ENCODE measurements at places on chromosomes 16 and 17.

DNA sequence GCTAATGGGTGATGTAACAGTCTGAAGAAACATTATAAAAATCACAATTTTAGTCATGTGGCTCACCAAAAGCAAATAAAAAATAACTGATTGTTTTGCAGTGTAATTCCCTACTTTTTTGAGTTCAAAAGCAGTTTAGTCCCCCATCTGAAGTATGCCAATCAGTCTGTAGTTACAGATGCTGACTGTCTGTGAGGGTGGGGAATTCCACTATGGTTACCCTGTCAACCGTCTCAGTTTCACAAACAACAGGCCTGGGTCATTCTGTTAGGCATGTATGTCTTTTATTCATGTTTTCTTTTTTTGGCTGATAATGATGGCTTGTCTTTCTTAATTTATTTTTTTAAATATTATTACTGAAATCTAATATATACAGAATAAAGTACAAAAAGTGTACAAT, 69.3 kb downstream of the STXBP4 start:
- no peak for DNase-seq

DNA sequence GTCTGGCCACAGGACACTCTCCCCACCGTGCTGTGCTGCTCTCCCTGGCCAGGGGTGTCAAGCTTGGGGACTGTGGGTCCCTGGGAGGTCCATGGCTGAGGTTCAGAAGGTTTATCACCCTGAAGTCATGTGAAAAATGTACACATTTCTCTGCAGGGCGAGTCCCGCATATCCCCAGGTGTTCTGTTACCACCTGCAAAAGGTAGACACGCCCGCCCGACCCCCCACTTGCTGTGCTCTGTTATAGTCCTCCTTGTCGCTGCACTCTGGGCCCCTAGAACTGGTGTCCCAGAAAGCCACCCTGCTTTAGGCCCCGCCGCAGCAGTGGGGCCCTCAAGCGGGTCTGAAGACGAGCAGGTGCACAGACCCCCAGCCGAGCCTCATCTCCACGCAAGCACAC, 11.8 kb downstream of the JPT2 start:
- DNase-seq: no peak

DNA sequence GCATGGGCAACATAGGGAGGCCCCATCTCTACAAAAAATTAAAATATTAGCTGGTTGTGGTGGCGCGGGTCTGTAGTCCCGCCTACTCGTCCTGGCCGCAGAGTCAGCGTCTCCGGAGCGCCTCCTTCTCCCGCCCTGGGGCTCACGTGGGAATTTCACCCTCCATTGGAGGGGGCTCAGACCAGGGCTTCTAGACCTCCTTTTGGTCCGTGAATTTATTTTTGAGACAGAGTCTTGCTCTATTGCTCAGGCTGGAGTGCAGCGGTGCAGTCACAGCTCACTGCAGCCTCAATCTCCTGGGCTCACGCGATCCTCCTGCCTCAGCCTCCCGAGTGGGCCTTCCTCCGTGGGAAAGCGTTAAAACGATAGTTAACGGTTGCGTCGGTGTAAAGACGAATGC, 394 bp upstream of the NME4 start:
- no peak for DNase-seq

DNA sequence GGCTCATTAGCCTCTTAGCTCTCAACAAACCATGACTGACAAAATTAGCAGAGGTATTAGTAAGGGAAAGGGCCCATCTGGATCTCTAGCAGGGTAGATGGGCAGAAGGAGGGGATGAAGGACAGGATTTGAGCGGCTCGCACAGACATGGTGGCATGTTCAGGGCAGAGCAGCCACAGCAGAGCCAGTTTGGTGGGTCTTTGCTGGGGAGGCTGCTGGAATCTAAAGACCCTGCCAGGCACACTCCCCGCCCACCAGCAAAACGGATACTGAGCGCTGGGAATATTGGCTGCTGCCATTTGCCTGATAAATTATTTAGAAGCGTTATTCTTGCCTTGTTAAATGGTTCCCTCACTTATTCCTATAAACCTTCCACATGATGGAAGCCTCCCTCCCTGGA, 20.7 kb upstream of the NAT9 start:
- no peak for DNase-seq

GRCh38 chr17:72119873-72120641, 763 bp upstream of the SOX9 start:
- DNase-seq: no peak

GRCh38 chr17:81115749-81116464, 49.4 kb upstream of the PVALEF start:
- no peak for DNase-seq

DNA sequence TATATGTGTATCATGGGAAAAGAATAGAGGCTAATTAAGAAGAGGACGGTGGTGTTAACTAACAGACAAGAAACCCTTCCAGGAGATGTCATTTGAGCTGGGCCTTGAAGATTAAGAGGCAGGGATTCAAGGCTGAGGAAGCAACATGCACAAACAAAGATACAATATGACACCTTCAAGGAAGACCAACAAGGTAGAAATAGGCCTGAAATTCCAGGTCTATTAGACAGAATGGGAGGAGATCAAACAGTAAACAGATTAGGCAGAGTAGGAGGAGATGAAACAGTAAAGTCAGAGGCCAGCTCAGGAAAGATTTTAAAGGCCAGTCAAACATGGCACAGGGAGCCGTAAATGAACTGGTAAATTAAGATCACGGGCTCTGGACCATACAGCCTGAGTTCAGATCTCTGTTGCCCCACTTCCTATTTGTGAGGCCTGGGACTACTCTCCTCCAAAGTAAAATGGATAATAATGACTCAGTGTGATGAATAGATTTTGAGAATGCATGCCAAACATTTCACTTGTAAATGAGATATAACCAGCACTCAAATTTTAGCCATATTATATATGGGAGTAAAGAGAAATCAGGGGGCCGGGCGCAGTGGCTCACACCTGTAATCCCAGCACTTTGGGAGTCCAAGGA, 38.9 kb downstream of the USP31 start:
- DNase-seq: no peak

DNA sequence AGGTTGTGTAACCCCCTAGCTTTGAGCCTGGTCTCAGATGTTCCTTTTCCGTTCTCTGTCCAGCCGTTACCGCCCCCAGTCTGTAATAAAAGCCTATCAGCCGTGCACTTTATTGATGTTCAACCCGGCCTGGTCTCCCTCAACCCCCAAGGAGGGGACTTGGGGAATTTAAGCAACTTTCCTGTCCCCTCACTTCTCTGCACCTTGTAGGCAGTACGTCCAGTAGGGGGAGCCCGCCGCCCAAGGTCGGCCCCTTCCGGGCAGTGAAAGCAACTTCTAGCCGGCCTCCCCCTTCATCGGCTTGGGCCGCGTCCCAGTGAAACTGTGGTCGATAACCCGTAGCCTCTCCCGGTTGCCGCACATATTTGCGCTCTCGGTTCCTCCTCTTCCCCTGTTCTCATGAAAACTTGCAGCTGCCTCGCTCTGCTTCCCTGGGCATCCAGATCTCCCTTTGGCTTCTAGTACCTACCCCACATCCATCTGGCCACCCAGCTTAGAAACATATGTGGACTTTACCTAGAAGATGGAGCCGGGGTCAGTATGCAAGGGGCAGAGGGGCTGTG, 7.9 kb downstream of the PNPO start:
- peak; percentile 47 for DNase-seq

DNA sequence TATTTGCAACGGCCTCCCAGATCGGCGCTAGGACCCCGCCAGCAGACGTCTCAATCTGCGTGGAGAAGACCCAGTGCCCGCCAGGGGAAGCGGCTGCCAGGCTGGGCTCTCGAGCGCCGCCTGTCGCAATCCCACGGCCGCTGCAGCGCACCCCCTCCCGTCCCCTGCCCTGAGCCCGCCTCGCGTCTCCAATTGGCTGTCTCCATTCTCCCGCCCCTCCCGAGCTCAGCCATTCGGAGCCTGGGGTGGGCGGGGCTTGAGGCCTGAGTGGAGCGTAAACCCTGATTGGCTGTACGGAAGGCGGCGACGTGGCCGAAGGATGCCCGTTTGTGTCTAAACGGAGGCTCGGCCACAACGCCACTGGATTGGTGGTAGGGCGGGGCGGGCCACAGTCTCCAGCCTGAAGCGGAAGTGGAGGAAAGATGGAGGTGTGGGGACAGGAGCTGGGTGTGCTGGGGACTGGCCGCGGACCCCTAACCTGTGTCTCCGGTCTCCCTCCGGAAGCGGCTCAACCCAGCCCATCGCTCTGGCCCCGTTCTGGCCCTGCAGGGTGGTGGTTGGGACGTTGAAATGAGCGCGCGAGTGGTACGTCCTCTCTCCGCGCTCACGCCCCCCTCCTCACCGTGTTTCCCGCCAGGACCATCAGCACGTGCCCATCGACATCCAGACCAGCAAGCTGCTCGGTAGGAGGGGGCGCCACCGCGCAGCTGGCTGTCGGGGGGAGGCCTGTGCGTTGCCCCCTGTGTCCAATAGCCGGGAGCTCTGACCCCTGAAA, at the start of gene CDK5RAP3:
CDK5RAP3 (plus strand) TSS at position 389 of the 775 bp plus-strand sequence; CDS start at position 423, 34 bp downstream.
- peak; percentile 99 for DNase-seq

- no peak for DNase-seq
Observed at GRCh38 chr16:81637336-81638235, 141.5 kb upstream of the PLCG2 start.

DNA sequence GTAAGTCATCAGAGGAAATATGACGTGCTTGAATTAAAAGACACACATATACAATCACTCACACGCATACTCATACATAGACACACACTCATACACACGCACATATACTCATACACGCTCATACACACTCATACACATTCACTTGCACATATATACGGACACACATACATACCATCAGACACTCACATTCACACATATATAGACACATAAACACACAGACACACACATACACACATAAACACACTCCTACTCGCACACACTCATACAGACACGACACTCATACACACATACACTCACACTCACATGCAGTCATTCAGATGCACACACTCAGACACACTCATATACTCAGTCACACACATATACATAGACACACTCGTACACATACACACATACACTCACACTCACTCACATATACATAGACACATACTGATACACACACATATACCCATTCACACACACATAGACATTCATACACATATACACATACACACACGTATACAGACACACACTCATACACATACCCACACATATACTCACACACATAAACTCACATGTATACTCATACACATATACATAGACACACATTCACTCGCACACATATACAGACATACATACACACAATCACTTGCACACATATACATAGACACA, 24.9 kb upstream of the NUDT16L1 start:
- DNase-seq: no peak

- DNase-seq: no peak
Observed at GRCh38 chr16:87380881-87381280, 2.7 kb downstream of the FBXO31 start.

- no peak for DNase-seq
Observed at GRCh38 chr17:13981881-13982280, 87.4 kb upstream of the COX10 start.

GRCh38 chr17:1732833-1733321, 8.4 kb downstream of the WDR81 start:
- no peak for DNase-seq

GRCh38 chr17:50177983-50178834, 12.4 kb downstream of the SGCA start:
- DNase-seq: peak; percentile 96

GRCh38 chr16:49526860-49527365, 153.3 kb downstream of the C16orf78 start:
- DNase-seq: no peak

GRCh38 chr16:6252541-6252940, 1080.1 kb upstream of the RBFOX1 start:
- DNase-seq: no peak

DNA sequence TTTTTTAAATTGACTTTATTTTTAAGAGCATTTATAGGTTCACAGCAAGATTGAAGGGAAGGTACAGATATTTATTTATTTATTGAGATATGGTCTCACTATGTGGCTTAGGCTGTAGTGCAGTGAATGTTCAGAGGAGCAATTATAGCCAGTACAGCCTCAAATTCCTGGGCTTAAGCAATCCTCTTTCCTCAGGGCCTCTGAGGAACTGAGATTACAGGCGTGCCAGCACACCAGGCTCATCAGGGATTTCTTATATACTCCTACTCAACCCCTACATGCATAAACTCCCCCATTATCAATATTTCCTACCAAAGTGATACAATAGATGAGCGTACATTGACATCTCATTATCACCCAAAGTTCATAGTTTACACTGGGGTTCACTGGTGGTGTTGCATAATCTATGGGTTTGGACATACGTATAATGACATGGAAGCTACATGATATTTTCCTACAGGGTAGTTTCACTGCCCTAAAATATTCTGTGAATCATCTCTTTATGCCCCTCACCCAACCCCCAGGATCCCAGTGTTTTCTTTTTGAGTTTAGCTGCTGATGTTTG, 33.5 kb downstream of the HS3ST3B1 start:
- DNase-seq: no peak

- no peak for DNase-seq
Observed at GRCh38 chr17:74839990-74840852, 19.5 kb downstream of the GRIN2C start.

DNA sequence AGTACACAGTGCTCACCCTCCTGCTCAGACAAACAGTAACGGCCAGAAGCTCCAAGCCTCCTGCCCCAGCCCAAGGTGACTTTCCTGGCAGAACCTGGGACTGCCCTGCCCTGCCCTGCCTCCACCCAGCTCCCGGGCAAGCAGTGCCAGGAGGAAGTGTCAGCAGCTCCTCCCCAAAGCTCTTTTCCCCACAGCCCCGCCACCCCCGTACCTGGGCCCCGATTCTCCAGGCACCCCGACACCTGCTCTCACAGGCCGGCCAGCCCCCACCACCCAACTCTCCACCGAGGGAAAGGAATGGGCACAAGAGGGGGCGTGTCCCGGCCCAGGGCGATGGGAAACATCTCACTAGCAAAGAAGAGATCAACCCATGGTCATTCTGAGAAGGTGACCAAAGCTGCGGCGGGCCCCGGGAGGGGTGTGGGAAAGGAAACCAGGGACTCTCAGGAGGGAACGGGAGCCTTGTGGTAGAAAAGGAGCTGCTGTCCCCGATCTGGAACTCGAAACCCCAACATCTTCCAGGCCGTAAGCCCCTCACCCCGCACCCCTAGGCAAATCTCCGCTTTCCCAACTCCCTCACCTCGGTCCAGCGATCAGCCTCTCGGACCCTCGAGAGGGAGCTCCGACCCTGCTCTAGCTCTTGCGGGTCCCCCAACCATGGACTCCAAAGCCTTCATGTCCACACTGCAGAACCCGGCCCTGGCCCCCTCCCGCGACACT, 1.2 kb downstream of the BCAR1 start:
- DNase-seq: no peak

DNA sequence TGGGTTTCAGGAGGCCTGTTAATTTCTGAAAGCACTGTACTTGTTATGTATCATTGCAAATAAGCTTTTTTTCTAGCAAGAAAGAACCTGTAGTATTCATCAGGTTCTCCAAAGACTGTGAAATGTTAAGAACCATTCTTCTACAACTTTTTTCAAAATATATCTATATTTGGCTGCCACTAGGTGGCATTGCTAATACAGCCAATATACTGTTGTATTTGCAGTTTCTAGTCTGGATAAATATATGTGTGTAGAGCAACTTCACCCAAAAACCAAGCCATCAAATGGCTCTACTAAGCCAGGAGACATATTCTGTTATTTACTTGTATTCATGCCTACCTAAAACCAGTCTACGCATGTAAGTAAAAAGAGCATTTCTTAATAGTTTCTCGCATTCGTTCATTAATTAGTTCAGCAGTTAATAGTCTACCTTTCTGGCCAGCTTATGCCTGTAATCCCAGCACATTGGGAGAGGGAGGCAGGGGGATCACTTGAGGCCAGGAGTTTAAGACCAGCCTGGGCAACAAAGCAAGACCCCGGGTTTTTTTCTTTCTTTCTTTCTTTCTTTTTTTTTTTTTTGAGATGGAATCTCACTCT, 39.5 kb downstream of the VMP1 start:
- no peak for DNase-seq

All from smooth muscle cell of the brain vasculature (primary cell).